Activated CD4-positive, alpha-beta T cell treated with anti-CD3 and anti-CD28 coated beads, Interleukin-2, amount 10 ng/mL, durations not matched to agents 24 days and 14 days (primary cell): ENCODE measurements at places on chromosomes 2 and 18.

- no peak for DNase-seq
These were observed 81.2 kb downstream of the TMEM18 start for GRCh38 chr2:595831-596592.

GRCh38 chr2:152858594-152859265, 140.3 kb downstream of the ARL6IP6 start:
- DNase-seq: no peak

DNA sequence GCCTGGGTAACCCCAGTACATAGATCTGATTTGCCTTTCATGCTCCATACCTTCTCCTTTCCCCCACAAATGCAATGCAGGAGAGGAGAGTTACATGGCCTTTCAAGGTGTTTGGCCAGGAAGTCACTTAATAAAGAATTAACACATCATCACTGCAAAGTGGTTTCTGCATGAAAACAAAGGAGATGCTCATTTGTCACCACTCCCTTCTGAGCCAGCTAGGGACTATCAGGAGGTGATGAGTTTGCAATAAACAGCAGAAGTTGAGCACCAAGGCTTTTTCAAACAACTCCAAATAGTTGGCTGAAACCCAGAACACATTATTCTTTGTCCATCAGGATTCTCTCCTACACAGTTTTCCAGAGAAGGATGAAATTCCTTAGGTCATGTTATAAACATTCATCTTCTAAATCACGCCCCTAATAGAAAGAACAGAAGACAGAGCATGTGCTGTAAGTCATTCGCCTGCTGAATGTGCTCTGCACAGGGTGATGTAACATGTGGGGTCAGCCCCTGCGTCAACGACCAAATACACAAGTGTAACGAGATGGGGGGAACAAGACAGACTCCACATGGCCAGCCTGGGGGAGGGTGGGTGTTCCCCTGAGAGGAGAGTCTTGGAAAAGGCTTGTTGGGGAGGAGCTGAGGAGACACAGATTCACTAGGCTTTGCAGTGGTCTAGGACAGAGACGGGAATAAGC, 87.3 kb upstream of the RMDN2 start:
- no peak for DNase-seq

- no peak for DNase-seq
These were observed 419.5 kb downstream of the NUP35 start for GRCh38 chr2:183543731-183544130.
